ENCODE measurements at places on chromosomes 1 and 21.

DNA sequence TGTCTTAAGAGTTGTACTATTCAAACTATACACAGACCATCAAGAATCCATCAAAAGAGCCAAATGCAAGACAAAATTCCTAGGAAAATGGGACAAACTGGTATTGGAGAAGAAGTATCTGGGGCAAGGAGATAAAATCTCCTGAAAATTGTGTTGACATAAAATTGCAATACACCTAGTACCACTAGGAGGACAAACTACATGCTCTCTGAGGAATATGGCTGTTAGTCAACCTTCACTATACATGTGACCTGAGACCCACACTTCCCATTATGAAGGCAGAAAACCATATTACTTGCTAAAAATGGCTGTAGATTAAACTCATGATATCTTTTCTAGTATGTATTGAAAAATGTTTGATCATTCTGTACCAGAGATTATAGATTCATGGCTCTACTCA is 30.0 kb downstream of the IRF2BP2 start:
- DNase-seq = no peak

- DNase-seq = no peak
Measured at GRCh38 chr1:30764939-30765555, 7.5 kb upstream of the LAPTM5 start.

DNA sequence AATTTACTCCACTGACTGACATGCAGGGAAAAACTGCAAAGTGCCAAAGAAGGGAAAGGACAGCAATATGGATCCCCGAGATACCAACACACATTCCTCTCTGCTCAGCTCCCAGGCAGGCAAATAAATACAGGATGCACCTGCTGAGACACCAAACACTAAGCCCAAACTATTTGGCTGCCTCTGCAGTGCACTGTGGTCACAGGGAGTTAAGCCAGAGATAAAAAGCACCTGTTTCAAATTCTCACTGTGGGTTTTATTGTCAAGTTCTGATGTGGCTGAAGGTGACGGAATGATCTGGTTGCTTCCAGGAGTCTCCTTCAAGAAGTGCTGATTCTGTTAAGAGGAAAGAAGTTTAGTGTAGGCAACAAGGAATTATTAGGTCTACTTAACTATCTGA is 17.7 kb downstream of the TEX38 start:
- DNase-seq = no peak

DNA sequence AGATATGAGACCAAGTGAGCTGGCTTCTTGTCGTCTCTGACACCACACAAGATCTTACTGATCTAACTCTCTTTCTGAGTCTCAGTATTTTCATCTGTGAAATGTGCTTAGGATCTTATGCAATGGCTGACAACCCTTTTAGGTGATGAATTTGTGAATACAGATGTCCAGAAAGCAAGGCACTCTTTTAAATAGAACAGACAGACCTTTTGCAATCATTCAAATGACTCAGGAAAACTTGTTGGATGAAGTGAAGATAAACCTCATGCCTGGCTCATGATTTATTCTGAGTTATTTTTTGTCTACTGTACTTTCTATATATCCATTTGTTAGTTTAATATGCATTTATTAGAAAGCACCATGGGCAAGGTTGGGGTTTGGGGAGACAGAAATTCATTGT is 411.3 kb downstream of the PTPRU start:
- no peak for DNase-seq

DNA sequence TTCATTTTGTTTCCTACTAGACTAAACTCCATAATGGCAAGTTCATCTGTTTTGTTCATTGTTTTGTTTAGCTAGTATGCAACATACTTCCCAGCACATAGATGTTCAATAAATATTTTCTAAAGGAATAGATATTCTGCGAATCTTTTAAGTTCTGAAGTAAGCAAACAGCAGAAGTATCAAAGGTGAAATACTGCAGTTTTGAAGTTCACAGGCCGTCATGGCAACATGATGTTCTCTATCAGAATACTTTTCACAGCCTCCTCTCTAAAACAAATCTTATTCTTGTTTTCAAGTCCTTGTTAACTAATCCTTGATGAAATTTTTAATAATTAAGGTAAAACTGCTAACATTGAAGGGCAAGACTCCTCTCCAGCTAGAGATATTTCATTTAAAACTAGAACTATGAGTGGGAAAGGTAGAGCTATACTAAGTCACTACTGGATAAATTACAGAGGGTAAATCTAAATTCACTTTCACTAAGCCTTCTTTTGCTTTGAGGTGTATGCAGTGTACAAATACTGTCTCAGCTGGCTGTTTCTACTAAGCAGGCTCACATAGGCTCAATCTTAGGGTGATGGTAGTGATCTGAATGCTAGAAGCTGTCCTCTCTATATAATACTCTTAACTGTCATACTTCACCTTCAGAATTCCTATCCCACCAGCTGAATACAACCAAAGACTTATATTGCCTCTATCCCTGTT is 96.7 kb downstream of the ZZZ3 start:
- no peak for DNase-seq

GRCh38 chr1:186653312-186653711 is 26.9 kb downstream of the PTGS2 start:
- DNase-seq = no peak

GRCh38 chr1:55214934-55215193 is 300 bp downstream of the USP24 start:
- DNase-seq = no peak

DNA sequence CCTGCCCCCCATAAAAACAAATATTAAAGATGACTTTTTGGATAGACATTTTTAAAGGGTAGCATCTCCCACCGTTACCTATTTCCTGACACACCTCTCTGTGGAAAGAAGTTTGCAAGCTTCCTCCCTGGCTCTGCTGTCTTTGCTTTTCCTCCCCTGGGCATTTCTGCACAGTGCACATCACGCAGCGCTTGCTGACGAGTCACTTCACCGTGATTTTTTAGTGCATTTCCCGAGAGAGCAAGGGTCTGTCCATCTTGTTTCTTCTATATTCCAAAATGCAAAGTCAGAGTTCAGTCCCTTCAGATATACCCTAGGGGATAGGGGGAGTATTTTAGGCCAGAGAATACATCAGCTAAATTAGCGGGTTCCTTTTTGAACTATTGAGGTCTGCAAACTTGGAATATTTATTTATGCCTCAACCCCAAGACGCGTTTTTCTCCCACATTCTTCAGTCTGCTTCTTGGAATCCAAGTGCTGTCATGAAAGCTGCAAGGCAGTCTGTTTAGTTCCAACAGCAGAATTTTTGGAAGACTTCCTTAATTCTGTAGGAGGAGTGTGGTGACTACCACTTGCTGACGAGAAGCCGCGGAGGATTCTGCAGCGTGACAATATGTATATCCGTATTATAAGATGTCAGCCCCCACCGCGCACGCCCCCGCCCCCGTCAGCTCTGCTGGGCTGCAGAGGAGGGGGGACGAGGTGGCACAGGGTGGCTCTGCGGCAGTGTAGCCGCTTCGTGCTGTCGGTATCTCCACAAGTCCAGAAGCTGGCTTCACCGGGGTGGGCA is 22.4 kb downstream of the SMYD2 start:
- DNase-seq = no peak

GRCh38 chr1:23401313-23401712 is 23.2 kb downstream of the TCEA3 start:
- no peak for DNase-seq

DNA sequence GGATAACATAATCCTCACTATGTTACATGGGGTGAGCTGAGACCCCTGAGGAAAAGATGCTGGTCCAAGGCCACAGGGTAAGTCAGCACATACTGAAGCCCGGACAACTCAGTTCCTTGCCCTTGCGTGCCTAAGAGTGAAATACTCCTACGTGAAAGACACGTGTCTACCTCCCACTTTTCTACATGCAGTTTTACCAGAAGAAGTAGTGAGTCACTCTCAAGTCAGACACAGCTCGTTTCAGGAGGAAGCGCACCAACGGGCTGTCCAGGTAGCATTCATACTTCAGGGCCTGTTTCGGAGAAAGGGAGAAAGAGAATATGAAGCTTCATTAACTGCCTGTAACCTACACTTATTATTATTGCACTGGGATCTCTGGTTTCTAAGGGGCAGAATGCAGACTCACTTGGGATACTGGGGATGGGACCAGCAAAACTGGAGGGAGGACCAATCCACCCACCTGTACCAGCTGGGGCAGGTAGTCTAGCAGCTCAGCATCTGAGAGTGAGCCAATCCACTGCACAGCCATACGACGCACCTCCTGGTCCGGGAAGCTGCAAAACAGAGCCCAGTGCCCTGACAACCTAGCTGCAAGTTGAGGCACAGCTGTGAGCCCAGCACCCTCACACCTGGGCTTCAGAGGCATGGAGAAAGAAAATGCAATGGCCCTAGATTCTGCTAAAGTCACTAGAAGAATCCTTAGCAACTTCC is 32.4 kb upstream of the PPP1R15B start:
- no peak for DNase-seq

GRCh38 chr1:178165196-178165595 is 71.3 kb downstream of the RASAL2 start:
- no peak for DNase-seq

DNA sequence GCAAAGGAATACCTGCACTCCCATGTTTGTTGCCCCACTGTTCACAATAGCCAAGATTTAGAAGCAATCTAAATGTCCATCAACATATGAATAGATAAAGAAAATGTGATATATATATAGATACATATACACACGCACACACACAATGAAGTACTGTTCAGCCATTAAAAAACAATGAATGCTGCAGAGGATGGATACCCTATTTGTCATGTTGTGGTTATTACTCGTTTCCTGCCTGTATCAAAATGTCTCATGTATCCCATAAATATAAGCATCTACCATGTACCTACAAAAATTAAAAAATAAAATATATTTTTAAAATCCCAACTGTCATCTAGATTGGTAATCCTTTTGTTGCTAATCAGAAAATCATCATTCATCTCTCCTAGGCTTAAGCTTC is 634.8 kb upstream of the ADGRL2 start:
- no peak for DNase-seq

GRCh38 chr1:160612613-160613218 is 33.4 kb upstream of the CD84 start:
- no peak for DNase-seq

GRCh38 chr1:65955503-65955902 is 162.8 kb downstream of the PDE4B start:
- DNase-seq = no peak

- no peak for DNase-seq
Measured at GRCh38 chr1:243354511-243355153, 98.8 kb downstream of the SDCCAG8 start.

GRCh38 chr1:165887877-165888551 is 60.6 kb downstream of the UCK2 start:
- no peak for DNase-seq

GRCh38 chr1:164720440-164721227 is 161.7 kb downstream of the PBX1 start:
- DNase-seq = no peak

DNA sequence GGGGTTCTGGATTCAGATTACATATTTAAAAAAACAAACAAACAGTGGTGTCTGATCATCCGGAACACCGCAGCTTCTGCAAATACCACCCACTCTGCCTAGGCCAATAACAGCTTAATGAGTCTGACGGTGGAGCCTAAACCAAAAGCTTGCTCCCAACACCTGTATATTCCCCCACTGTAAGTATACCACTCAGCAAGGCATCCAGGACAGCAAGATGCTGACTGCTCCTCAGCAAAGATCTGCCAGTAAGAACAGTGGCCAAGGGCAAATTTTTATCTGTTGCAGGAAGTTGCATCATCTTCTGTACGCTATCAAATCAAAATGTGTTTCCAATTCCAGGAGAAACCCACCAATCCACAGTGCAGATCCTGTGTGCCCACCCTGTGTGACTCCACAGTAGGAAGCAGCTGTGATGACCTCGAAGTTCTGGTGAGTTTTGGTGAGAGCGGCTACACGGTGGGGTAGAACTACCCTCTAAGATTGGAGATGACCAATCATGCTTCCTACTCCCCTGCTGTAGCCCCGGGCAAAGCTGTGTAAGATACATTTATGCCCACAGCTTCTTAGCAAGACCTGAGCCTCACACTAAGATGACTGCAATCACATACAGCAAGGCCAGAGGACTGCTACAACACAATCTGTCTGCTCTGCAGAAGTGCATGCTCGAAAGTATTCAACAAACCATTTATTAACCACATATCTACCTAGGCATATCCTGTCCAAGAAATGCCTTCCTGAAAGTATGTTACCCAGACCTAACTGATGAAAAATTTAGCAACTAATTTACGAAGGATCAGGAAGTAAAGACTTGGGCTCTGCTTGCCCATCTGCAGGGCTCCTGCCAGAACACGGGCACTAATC is 30.5 kb downstream of the SIPA1L2 start:
- DNase-seq = no peak

GRCh38 chr1:235270625-235271024 is 57.4 kb downstream of the ARID4B start:
- DNase-seq = no peak

- no peak for DNase-seq
Measured at GRCh38 chr1:203512517-203512847, 18.5 kb downstream of the OPTC start.

DNA sequence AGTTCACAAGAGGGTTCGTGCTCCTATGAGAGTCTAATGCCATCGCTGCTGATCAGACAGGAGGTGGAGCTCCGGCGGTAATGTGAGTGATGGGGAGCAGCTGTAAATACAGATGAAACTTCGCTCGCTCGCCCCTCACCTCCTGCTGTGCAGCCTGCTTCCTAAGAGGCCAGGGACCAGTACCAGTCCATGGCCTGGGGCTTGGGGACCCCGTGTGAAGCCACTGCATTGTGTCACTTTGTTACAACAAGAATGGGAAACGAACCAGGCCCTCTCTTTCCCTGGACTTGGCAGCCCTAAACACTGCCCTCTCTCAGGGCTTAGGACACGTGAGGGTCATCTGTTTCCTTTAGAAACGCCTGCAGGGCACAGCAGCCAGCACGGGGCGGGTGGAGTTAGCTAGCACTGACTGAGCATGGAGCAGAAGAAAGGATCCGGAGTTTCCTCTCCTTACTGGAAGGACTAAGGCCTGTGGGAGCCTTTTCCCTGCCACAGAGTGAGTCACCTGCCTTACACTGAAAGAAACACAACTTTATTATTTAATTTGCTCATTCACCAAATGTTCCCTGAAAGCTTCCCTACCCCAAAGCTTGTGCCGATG is 185.2 kb upstream of the TMEM51 start:
- DNase-seq = no peak

DNA sequence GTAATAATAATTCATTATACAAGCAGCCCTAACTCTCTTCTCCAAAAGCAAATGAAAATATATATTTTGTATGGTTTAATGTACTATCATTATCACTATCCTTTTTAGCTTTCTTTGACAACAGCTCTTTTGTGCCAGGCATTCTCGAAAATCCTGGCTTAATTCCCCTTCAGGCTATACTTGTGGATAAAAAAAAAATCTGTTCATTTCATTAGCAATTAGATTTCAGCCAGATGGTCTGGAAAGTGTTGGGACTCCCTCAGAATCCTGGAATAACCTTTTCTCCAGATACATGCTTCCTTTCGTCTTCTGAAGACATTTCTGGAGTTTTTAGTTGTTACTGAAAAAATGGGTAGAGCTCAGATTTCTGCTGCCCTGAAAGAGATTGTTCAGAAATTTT is 83.4 kb upstream of the PLPPR4 start:
- no peak for DNase-seq

DNA sequence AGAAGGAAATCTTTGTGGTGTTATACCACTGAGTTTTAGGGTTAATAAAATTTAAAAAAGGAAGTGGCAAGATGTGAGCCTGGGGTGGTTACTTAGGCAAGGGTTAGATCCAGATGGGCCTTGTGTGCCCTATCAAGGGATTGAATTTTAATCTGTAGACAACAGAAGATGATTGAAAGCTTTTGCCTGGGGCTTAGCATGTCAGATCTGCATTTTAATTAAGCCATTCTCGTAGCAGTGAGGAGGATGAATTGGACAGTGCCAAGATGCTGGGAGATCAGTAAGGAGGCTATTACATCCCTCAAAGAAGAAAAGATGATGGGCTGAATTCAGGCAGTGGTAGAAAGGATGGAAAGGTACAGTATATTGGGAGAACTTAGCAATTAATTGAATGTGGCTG is 42.3 kb downstream of the HMGB4 start:
- no peak for DNase-seq

Data from activated CD8-positive, alpha-beta memory T cell treated with anti-CD3 and anti-CD28 coated beads for 1 hour (primary cell).